Stimulated activated naive CD4-positive, alpha-beta T cell (primary cell): ENCODE measurements at places on chromosomes 3 and 15.
A peak's percentile ranks its signal among the peaks of the same experiment; 100 is the strongest.

- DNase-seq = no peak
Measured at GRCh38 chr3:185789134-185789533, 35.7 kb downstream of the IGF2BP2 start.

GRCh38 chr15:89413877-89414276 is 79.3 kb upstream of the POLG start:
- no peak for DNase-seq

DNA sequence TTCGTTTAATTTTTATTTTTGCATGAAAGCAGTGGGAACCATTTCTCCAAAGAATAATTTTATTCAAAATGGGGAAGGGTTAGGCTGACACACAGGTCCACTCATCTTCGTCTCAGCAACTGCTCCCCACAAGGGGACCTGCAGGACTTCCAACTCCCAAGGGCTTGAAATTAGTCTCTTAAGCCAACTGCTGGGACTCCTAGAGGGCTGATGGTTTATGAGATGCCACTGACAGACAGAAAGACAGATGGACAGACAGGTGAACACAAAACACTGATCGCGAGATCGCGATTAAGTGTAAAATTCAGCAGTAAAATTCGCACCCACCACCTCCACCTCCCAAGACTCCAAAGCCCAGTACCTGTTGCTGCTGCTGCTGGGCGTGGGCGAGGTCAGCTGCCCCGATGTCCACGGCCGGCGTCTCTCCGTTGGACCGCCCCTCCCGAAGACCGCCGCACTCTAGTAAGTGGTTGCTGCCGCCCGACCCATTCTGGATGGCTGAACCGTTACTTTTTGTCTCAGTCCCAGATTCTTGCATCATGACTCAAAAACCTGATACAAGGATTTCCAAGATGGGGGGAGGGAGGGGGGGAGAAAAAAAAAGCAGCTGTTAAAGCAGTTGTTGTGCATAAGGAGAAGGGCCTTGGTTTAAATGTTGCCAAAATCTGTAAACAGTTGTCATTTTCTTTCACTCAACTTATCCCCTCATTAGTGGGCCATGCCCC is 385.5 kb downstream of the FOXP1 start:
- DNase-seq = no peak

GRCh38 chr15:28021281-28022039 is 77.7 kb downstream of the OCA2 start:
- no peak for DNase-seq

- no peak for DNase-seq
Measured at GRCh38 chr15:97383516-97383915, 577.0 kb upstream of the ARRDC4 start.

DNA sequence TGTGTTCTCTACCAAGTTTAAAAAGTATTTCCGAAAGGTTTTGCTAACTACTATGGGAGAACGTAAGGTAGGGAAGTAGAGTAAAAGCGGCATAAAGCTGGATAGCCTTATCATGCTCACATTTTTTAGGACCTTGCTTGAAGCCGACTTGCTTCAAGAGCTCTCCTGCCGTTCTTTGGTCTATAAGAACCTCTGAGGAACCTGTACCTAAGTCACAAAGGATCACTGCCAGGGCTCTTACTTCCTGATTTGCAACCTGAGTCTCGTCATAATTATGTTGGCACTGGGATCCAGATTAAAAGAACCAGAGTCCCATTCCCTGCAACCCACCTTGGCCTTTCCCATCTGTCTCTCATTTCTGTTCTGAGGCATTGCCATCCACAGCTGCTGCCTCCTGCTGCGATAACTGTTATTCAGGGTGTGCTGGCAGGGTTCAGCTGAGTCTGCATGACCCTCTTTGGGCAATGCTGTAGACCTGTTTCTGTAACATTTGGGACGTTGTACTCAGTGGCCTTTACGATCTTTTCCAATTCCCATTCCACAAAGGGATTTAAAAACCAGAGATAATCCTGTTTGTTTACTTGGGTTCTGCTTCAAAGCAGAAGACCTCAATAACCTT is 131.0 kb upstream of the UMPS start:
- no peak for DNase-seq

- no peak for DNase-seq
Measured at GRCh38 chr3:73637042-73637441, 12.3 kb upstream of the PDZRN3 start.

GRCh38 chr15:82663186-82663600 is 16.0 kb upstream of the CPEB1 start:
- peak; percentile 22 for DNase-seq

DNA sequence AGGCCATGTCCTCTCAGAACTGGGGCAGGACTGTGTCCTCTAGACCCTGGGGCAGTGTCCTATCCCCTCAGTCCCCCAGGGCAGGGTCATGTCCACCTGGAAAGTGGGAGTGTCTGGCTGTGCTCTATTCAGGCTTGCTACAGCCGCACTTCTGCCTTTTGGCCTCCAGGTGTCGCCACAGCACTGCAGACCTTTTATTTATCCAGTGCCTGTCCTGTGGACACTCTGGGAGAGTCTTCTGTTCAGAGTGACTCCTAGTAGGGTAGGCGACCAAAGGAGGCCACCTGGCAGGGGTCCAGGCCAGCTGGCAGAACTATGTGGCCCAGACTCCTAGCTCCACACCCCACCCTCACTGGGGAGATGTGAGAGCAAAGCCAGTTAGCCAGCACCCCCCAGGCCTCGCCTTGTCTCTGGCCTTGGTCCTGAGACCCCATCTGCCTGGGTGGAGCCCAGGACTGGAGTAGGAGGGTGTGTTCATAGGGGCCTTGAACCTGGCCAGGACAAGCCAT is 3.9 kb downstream of the TMIE start:
- peak; percentile 47 for DNase-seq

DNA sequence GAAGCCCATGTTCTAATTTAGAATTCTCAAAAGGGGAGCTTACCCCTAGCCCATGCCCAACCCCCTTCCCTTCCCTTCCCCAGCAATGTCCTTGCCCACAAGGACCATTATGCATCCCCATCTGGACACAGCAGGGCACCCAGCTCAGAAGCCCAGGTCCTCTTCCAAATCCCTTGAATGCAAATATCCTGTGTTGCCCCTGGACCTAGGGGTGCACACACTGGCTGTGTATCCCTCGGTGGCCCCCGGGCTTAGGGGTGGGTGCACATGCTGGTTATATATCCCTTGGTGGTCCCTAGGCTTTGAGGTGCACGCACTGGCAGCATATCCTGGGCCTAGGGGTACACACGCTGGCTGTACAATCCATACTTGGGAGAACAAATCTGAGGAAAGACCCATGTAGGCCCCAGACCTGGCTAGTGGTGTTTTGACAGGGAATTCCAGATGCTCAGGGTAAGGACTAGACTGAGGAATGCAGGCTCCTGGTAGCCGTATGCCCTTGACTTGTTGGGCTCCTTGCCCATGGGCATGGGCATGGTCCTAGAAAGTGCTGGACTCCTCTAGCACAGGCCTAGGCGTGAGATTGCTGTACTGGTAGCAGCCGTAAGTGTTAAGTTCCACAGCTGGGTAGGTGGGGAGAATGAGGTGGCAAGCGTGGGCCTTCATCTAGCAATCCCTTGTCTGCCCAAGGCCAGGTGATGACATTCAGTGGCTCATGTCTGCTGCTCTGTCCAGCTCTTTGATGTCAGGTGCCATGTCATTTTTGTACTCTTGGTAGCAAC is 222.4 kb downstream of the OPA1 start:
- DNase-seq = no peak

DNA sequence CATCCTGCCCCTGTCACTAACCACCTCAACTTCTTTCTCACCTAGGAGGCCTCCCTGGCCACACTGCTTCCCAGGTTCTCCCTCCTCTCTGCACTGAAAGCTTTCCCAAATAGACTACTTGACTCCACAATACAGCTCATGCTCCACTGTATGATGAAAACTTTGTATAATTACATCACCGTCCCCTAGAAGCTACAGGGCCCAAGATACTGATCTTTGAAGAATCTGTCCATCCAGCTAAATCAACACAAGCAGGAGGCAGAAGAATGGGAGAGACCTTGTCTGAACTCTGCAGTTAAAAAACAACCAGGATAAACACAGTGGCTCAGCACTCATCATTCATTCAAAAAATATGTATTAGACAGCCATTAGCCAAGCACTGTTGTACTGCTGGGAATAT is 26.4 kb upstream of the RPS17 start:
- no peak for DNase-seq

- no peak for DNase-seq
Measured at GRCh38 chr3:129033151-129033550, 27.4 kb upstream of the GP9 start.

DNA sequence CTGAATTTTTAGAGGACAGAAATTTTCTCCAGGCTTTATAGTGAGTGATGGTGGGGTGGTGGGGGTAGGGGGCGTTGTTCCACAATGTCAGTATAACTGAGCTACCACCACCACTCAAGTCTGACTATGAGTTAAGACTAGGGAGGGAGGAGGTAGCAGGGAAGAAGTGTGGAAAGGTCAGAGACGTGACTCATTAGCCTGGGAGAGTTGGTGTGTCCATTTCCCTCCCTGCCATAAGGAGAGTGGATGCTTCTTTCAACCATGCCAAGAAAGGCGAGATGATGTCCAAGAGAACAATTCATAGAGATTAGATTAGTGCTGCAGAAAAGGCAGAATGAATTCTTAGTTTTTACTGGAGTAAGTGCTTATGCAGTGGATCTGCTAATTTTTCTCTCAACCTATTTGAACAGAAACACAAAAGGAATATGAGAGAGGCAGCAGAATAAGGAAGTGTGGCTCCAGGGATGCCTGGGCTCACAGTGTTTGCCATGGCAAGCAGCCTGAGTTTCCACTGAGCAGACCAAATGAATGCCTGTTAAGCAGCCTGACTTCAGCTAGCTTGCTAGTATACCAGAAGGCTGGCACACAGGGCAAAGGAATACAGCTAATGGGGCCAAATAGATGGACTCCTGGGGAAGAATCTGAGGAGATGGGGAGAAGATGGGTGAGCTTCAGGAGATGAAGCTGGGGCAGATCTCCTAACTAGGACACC is 708.9 kb downstream of the NTRK3 start:
- DNase-seq = no peak

- DNase-seq = no peak
Measured at GRCh38 chr3:84772841-84773240, 185.9 kb upstream of the CADM2 start.

GRCh38 chr3:112974894-112975293 is at the start of gene CD200R1:
Gene CD200R1 (minus strand): TSS chr3:112975103. CDS start chr3:112974857, 246 bp downstream.
- DNase-seq = no peak

GRCh38 chr3:33037471-33037870 is 59.5 kb downstream of the GLB1 start:
- DNase-seq = no peak

DNA sequence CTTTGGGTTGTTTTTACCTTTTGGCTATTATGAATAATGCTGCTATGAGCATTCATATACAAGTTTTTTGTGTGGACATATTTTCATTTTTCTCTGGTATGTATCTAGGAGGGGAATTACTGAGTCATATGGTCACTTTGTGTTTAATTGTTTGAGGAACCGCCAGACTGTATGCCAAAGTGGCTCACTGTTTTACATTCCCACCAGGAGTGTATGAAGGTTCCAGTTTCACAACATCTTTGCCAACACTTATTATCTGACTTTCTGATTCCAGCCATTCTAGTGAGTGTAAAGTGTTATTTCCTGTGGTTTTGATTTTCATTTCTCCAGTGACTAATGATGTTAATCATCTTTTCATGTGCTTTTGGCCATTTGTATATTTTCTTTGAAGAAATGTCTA is 51.8 kb downstream of the CMTM7 start:
- no peak for DNase-seq

GRCh38 chr3:15205934-15206661 is at the start of gene CAPN7:
Gene CAPN7 (plus strand): TSS chr3:15206246. CDS start chr3:15206496, 250 bp downstream.
- DNase-seq = no peak

GRCh38 chr3:127736801-127737539 is 64.2 kb downstream of the ABTB1 start:
- DNase-seq = no peak

- no peak for DNase-seq
Measured at GRCh38 chr15:33644304-33644703, 324.0 kb upstream of the CHRM5 start.

GRCh38 chr3:24389108-24390090 is 105.3 kb downstream of the THRB start:
- DNase-seq = no peak

- DNase-seq = no peak
Measured at GRCh38 chr3:100603469-100603868, 5.9 kb upstream of the ADGRG7 start.

DNA sequence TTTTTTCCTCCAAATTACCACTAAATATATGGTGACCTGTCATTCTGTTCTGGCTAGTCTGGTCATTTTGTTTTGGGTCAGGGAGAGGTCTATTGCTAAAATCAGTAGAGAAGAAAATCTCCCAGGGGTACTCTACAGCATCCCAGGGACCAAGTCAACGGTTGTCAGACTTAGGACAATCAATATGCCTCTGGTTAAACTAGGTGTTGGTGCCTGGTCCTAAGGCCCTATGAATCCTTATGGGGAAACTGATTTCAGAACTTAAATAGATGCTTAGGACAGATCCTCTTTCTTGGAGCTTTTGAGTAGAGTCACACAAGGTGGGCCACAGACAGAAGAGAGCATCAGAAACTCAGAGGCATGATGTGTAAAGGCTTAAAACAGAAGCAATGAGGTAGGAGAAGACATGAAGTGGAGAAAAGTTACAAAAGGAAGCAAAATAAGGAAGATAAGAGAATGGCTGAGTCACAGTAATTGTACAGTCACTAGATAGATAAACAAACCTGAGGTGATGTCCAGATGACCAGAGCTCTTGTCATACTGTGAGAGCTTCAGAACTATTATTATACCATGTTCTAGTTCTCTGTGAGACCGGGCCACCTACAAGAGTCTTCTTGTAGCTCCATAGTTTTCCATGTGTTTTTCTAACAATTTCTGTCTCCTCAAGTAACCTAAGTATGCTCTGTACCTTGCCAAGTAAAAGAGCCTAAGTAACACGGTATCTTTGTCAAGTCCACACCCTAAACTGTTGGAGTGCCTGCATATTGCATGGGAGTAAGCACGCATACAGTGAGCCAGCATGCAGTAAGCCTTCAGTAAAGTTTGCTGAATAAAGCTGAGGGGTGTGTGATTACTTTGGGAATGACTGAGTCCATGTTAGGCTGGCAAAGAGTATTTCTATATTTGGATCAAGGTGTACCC is 44.6 kb upstream of the LEKR1 start:
- DNase-seq = no peak

DNA sequence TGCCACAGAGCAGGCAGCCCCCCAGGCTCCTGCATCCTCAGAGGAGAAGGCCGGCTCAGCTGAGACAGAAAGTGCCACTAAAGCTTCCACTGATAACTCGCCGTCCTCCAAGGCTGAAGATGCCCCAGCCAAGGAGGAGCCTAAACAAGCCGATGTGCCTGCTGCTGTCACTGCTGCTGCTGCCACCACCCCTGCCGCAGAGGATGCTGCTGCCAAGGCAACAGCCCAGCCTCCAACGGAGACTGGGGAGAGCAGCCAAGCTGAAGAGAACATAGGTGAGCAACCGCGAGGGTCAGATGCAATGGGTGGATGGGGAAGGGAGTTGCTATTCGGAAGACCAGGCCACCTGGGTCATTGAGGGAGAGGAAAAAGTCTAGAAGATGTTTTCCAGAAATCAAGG is 53.0 kb downstream of the GAP43 start:
- no peak for DNase-seq

DNA sequence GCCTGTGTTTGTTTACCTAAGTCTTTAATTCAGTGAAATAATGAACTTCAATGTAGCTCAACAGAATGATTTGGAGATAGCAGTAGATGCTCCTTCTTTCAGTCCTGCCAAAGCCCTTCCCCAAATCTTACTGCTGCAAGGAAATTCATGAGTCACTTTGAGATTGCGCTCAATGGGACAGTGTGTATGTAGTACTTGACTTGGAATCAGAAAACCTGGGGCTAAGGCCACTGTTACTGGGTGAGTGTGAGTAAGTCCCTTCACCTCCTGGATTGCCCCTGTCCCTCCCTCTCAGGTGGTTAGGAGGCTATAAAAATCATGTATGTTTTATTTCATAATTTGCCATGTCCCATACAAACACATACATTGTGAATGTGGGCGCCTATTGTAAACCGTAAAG is 29.9 kb downstream of the ATP13A5 start:
- no peak for DNase-seq
